NCI-H1105 treated with DMSO at 0.1 percent for 48 hours (cell line): ENCODE measurements at places on chromosomes 7 and 10.

GRCh38 chr10:112810711-112811151 lies 139.3 kb upstream of the TCF7L2 start:
- DNase-seq, result no peak

DNA sequence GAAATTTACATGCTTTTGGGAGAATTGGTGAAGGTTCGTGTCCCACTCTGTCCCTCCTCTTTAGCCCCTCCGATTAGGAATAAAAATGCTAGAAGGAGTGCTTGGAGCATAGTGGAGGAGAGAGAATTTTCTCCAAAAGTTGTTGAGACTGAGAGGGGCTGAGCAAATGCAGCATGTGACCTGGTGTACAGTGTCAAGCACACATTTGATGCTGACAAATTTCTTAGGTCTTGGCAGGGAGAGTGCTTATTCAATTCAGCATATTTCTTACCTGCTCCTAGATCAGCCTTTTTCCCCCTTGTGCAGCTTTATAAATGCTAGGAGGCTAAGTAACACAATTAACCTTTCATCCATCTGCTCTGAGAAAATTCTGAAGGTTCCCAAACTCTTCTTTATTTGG lies 189.0 kb downstream of the GALNT17 start:
- DNase-seq, result no peak

DNA sequence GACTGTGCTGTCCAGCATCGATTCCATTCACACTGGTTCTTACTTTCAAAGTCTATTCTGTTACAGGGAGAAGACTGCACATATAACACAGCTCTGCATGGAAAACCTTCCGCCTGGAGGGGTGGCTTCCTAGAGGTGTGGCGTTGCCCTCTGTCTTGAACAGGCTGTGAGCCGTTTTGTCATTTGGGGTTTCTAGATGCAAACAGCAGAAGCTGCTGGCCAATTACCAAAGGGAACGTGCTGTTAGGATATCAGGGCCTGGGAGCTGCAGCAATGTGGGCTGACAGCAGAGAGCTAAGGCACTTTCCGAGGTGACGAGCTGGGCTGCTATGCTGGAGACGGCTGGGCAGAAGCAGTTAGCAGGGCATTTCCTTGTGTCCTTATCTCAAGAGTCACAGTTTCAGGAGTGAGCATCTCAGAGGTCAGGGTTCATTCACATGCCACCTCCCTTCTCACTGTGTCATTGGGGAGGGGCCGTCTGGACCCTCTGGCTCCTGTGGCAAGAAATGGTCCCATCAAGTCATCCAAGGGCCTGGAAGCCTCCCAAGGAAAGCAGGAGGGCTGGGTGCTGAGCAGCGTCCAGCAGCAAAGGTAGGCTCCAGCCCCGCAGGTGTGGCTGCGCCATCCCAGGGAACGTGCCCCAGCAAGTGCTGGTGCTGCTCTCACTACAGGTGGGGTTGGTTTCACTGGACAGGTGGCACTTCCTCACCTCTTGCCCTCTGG lies 106.5 kb downstream of the WDR37 start:
- no peak for DNase-seq

GRCh38 chr7:124422081-124422480 lies 343.5 kb downstream of the GPR37 start:
- DNase-seq, result no peak

DNA sequence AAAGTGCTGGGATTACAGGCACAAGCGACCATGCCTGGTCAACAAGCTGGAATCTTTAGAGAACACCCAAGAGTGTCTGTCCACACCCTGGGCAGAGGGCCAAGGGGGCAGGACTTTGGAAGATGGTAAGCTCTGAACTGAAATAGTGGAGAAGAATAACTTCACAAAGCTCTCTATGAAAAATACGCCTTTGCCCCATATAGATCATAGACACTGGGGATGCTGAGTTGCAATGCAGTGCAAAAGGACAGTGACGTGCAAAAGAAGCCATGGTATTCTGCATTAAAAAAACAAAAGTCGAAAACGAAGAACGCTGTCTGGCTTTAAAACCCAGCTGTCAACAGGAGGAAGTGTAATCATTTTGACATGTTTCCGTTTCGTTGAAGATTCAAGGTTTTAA lies 353.6 kb downstream of the CALN1 start:
- no peak for DNase-seq

- no peak for DNase-seq
These were observed 9.6 kb downstream of the ETV1 start for GRCh38 chr7:13979671-13980435.

DNA sequence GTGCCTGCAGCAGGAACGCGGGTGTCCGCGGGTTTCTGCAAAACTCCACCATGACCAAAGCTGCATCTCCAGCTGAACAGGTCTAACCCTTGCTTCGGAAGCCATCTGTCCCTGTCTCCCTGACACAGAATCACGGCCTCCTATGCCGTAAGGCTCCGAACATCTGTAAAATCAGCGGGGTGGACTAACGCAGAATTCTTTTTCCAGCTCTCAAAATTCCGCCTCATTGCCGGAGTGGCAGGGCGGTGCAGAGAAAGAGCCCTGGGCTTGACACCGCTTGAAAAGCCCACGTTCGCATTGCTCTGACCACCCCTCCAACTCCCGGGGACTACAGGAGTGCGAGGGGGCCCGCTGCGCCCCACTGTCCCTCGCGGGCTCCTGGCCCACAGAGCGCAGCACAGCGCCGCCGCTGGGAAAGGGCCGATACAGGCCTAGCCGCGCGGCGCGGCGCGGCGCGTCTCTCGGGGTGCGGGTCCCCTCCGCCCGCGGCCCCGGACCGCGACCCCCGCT lies 409 bp downstream of the DNMBP start:
- peak; percentile 22 for DNase-seq
